Jurkat, Clone E6-1 (cell line): ENCODE measurements at places on chromosomes 5 and 9.

GRCh38 chr5:54362992-54363625 is 52.7 kb upstream of the ARL15 start:
- no peak for DNase-seq

- DNase-seq: no peak
These were observed 3.1 kb upstream of the LRRC70 start for GRCh38 chr5:62575489-62575888.

GRCh38 chr5:100900142-100900795 is 2.8 kb downstream of the ST8SIA4 start:
- no peak for DNase-seq

GRCh38 chr5:78633700-78634099 is 14.9 kb downstream of the LHFPL2 start:
- no peak for DNase-seq

- DNase-seq: no peak
These were observed 69.2 kb downstream of the ANGPTL2 start for GRCh38 chr9:127053057-127053821.

GRCh38 chr5:34501840-34502239 is 154.3 kb upstream of the RAI14 start:
- DNase-seq: no peak
